Psoas muscle (tissue), 8 donors: ENCODE measurements at places on chromosomes 1 and 21. TPM values are rescaled to one million over a fixed set of nuclear protein-coding genes. Genes with fewer than 3 reads are reported as not detected.

SFN gene
- polyA plus RNA-seq: 0.35 TPM

FCAMR gene
- not detected for polyA plus RNA-seq

FMO3 gene
- 1.6 TPM for polyA plus RNA-seq

OVAAL gene
- not detected for polyA plus RNA-seq

CRYBG2 gene
- polyA plus RNA-seq: not detected

KIAA1614 gene
- polyA plus RNA-seq: 1.6 TPM

TLCD4 gene
- polyA plus RNA-seq: 0.69 TPM

FCGR3A gene
- 1.8 TPM for polyA plus RNA-seq

WNT3A gene
- polyA plus RNA-seq: not detected

GLIS1 gene
- 0.03 TPM for polyA plus RNA-seq

TCHHL1 gene
- not detected for polyA plus RNA-seq

CAPN8 gene
- 0.09 TPM for polyA plus RNA-seq

GBP4 gene
- 3.0 TPM for polyA plus RNA-seq

CNR2 gene
- 0.13 TPM for polyA plus RNA-seq

PCSK9 gene
- under 0.01 TPM for polyA plus RNA-seq

DIO1 gene
- not detected for polyA plus RNA-seq

AJAP1 gene
- polyA plus RNA-seq: 0.11 TPM

LAD1 gene
- polyA plus RNA-seq: 0.23 TPM

SLAMF9 gene
- polyA plus RNA-seq: not detected

LCE1F gene
- polyA plus RNA-seq: not detected
